ENCODE measurements at places on chromosomes 11 and 22.

DNA sequence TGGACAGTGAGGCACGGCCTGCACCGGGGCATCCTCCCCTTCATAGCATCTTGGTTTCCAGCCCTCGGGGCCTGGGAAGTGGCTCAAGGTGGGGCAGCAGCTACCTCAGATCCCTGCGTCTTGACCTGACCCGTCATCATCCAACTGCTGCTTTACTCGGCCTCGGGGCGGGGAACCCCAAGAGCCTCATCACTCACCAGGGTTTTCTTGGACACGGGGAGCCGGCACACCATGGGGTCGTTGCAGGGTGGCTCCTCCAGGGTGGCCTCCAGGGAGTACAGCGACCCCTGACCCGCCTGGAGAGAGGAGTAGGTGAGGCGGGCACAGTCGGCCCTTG, 651 bp downstream of the CTSF start:
- DNase-seq, result no peak

DNA sequence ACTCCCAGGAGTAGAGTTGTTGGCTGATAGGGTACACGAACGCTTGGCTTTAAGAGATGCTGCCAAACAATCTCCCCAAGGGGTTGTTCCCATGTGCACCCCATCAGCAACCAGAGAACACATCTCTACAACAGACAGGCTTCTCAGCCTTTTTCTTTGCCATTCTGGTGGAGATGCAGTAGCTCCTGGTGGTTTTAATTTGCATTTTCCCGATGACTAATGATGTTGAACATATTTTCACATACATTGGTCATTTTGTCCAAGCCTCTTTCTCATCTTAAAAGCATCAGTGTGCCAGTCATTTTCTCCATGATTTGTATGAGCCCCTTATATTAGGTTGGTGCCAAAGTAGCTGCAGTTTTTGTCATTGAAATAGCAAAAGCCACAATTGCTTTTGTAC, 21.8 kb downstream of the DHCR7 start:
- no peak for DNase-seq

DNA sequence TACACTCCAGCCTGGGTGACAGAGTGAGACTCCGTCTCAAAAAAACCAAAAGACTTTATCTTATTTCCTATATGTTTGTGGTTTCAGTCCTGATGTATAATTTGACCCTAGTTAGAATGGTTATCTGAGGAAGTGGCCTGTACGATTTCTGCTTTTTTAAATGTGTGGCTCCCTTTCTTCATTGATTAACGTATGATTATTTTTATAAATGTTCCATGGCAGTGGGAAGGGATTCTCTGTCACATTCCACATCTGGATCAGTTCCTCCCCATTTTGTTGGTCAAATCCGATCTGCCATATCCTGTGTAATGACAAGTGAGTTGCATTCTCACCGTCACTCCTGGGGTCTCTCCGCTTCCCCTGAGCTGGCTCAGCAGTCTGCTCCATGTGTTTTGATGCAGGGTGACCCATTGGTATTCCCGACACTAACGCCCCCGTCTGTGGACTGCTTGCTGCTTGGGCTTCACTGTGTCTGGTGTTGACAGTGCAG, 20.3 kb downstream of the NEAT1 start:
- no peak for DNase-seq

DNA sequence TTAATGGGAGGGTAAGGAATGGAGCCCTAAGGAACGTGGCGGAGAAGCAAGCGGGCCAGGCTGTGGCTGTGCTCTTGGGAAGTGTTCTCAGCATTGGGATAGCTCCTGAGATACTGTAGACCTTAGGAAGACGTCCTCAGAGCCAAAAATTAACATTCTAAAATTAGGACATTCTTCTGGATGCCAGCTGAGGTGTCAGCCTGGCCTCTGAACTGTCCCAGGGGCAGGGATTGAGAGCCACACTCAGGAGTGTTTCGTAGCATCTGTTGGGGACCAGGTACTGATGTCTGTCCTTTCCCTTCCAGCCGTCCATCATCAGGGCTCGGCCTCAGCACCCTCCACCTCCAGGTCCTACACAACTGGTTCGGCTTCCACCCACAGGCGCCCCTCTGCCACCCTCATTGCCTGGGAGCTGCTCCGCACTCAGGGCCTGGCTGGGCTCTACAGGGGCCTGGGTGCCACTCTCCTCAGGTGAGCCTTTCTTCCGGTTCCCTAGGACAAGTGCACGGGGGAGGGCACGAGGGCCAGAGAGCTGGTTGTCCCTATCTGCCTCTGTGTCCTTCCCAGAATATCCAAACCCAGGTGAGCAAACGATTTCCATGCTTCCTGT, 23.6 kb downstream of the SLC25A18 start:
- no peak for DNase-seq

GRCh38 chr11:15627560-15627959, 512.8 kb downstream of the INSC start:
- DNase-seq, result no peak

DNA sequence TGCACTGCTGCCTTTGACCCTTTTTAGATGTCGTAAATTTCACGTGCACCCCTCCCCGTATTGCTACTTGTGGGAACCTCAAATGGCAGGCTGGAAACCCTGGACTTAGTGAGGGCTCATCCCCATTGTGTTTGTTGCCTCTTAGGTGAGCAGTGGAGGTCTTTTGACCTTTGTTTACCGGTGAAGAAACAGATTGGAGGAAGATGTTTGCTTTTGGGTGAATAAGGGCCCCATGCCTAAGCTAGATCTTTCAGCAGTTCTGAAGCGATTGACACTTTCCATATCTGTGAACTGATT, 782 bp downstream of the SMARCB1 start:
- no peak for DNase-seq

DNA sequence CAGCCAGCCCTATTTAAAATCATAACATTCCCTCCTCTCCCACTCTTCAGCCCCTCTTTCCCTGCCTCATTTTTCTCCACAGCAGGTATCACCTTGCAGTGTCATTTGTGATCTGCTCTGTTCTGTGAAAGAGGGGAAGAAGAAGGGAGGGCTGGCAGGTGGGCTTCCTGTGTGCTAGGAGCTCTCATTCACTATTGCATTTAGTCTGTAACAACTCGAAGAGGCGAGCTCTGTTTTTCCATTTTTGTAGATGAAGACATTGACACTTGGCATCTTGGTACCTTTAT, 52.1 kb upstream of the CRYBB3 start:
- no peak for DNase-seq

All from RWPE2 (cell line).